ENCODE measurements at places on chromosomes 2 and 18. TPM values are rescaled to one million over a fixed set of nuclear protein-coding genes. Genes with fewer than 3 reads are reported as not detected.

GRCh38 chr2:150012986-150013385 lies 425.4 kb upstream of the MMADHC start:
- no peak overlapping the region for H3K27ac ChIP-seq
- no peaks in the 10 kb centered on the region for H3K4me1 ChIP-seq
- H3K27me3 ChIP-seq, result no peaks in the 10 kb centered on the region
- H3K36me3 ChIP-seq, result no peaks in the 10 kb centered on the region
- no peak overlapping the region for H3K4me3 ChIP-seq
- no peak for DNase-seq

- no peak overlapping the region for H3K4me3 ChIP-seq
- no peak overlapping the region for H3K27ac ChIP-seq
- H3K4me1 ChIP-seq, result peaks cover 5% of the 10 kb centered on the region
These were observed 30.0 kb downstream of the FBXO36 start for GRCh38 chr2:229952256-229952835.

SAG gene
- total RNA-seq, result 0.23 TPM

DNA sequence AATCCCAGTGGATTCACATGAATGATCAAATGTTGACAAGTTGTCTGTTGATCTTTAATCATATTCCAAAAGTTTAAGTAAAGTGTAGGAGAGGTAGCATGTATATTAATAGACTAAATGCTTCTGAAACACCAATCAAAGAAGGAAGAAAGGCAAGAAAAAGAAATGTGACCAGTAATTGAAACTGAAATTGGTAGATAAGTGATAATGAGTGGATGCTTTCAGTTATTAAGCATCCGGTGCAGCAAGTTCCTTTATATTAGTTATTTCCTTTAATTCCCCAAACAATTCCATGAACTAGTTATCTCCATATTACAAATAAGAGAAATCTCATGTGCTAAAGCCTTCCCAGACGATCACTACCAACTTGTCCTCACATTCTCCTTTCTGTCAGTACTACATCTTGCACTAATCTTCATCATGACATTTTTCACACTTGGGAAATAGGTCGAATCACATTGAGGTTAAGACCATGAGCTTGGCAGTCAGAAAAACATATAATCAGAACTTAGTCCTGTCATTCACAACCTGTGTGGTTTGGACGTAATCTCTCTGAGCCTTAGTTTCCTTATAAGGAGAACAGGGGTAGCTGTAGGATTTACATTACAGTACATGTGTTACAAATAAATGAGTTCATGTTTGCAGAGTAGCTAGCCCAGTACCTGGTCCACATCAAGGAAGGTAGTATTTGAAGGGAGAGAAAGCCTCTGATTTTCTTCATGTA lies 182.1 kb downstream of the NOL4 start:
- no peaks in the 10 kb centered on the region for H3K4me1 ChIP-seq
- H3K4me3 ChIP-seq, result no peak overlapping the region
- no peak overlapping the region for H3K27ac ChIP-seq
- H3K36me3 ChIP-seq, result no peaks in the 10 kb centered on the region
- no peak for DNase-seq

ACTG2 gene
- not detected for total RNA-seq

GRCh38 chr18:9097349-9097748 lies 5.2 kb upstream of the NDUFV2 start:
- H3K36me3 ChIP-seq, result peaks cover 7% of the 10 kb centered on the region
- H3K4me3 ChIP-seq, result peak overlapping the region; percentile 4
- no peaks in the 10 kb centered on the region for H3K27me3 ChIP-seq
- peak overlapping the region; percentile 75 for H3K27ac ChIP-seq

- H3K4me3 ChIP-seq, result no peak overlapping the region
- H3K4me1 ChIP-seq, result peaks cover 5% of the 10 kb centered on the region
- DNase-seq, result no peak
- no peaks in the 10 kb centered on the region for H3K36me3 ChIP-seq
- peaks cover 37% of the 10 kb centered on the region for H3K27me3 ChIP-seq
These were observed 178.2 kb upstream of the ATP5MC3 start for GRCh38 chr2:175359710-175360109.

DNA sequence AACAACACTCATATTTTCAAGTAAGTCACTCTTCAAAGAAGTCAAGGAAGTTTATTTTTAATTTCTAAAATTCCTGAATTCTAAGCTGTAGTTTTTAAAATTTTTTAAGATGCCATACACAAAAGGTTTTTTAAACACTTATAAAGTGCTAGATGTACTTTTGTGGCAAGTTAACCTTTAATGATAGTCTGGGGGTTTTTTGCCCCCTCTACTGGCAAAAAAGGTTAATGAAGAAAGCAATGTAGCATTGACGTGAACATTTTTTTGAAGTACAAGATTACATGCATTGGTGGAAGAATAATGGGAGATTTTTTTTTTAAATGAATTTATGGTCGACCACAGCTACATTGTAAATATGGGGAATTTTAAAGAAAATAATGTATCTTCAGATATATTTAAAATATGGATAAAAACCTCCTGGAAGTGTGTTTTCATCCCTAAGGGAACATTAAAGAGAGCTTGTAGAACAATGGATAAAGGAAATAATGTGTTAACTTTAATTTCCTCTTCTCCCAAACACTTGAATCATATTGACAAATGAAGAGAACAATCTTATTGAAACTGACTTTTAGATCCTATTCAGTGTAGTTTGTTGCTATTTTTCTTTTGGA lies 12.6 kb downstream of the ITPRID2 start:
- H3K27ac ChIP-seq, result peak overlapping the region; percentile 49
- no peaks in the 10 kb centered on the region for H3K27me3 ChIP-seq
- peaks cover 53% of the 10 kb centered on the region for H3K36me3 ChIP-seq
- no peak for DNase-seq
- H3K4me1 ChIP-seq, result peaks cover 25% of the 10 kb centered on the region

ZNF385B gene
- total RNA-seq, result not detected

EMILIN1 gene
- 0.75 TPM for total RNA-seq

DNA sequence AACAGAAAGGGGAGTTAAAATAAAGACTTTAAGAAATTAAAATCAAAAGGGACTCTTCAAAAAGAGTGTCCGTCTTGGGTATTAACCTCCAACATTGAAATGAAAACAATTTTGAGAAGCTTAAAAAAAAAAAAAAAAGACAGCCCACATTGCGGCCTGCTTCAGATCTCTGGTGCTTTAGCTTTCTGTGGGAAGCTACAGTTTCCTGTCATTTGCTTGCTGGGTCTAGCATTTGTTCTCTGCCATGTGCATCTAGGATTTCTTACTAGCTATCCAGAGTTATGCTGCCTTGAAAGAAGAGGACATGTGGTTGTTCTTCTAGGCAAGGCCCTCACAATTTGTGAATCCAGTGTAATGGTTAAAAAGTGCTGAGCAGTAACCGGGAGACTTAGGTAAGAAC lies 375.3 kb downstream of the SLC4A3 start:
- H3K27ac ChIP-seq, result no peak overlapping the region
- DNase-seq, result no peak
- H3K36me3 ChIP-seq, result no peaks in the 10 kb centered on the region

DNA sequence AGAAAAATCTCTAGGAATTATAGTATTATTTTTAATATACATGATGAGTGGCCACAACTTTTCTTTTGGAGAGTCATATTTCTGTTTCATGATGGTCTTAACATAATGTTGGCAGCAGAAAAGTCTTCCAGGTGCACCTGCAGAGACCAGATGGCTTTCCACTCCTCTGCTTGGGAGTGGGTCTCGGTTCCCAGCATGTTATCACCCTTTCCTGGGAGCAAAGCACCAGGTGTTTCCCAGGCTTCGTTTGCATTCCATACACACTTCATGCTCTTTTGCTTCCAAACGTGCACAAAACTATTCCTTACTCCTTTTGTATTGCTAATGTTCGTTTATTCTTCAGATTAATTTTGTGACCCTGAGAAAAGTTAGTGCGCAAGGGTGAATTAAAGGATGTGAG lies 305.2 kb downstream of the CDH2 start:
- H3K4me3 ChIP-seq, result no peak overlapping the region
- no peak overlapping the region for H3K27ac ChIP-seq
- no peaks in the 10 kb centered on the region for H3K36me3 ChIP-seq
- no peaks in the 10 kb centered on the region for H3K4me1 ChIP-seq

PLCL1 gene
- 0.26 TPM for total RNA-seq

- H3K27ac ChIP-seq, result no peak overlapping the region
- H3K27me3 ChIP-seq, result no peaks in the 10 kb centered on the region
- no peak for DNase-seq
- H3K4me1 ChIP-seq, result peaks cover 3% of the 10 kb centered on the region
- peaks cover 26% of the 10 kb centered on the region for H3K36me3 ChIP-seq
These were observed 171.3 kb downstream of the ARHGAP15 start for GRCh38 chr2:143300536-143300935.

DNA sequence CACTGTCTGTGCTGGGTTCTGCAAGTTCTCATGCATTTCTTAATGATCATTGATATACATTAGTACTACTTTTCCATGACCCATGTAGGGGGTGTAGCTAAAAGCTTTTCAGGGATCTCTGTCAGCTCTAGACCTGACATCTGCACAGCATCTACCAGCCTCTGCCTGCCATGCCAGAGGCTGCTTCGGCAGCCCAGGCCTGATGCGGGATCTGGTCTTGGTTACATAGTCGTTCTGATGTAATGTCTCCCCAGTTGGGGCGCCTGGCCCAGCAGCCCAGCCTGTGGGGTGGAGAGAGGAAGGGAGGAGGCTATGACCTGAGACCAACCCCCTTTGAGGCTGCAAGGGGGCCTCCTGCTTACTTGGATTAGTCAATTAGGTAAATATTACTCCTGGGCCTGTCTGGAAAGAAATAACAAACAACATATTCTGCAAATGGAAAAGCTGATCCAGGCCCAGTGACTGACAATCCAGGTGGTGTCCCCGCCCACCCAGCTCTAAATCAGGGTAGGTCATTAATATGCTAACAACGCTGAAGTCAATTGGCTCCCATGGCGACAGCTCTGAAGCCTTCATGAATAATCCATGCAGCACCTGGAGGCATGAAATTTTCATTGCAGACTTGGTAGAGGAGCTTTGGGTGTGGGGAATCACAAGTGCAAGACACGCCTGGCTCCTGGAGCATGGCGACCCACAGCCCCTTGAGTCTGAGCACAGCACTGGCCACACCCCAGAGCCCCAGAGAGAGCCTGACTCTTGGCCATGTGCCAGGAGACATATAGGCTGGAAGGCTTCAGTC lies 575.3 kb downstream of the CMPK2 start:
- no peaks in the 10 kb centered on the region for H3K36me3 ChIP-seq
- no peak overlapping the region for H3K27ac ChIP-seq
- no peak for DNase-seq
- no peaks in the 10 kb centered on the region for H3K4me1 ChIP-seq

GRCh38 chr2:161681046-161681445 lies 56.8 kb downstream of the SLC4A10 start:
- DNase-seq, result no peak
- no peak overlapping the region for H3K4me3 ChIP-seq
- peaks cover 6% of the 10 kb centered on the region for H3K27me3 ChIP-seq
- no peaks in the 10 kb centered on the region for H3K36me3 ChIP-seq
- no peak overlapping the region for H3K27ac ChIP-seq

- H3K27me3 ChIP-seq, result peaks cover 10% of the 10 kb centered on the region
- no peaks in the 10 kb centered on the region for H3K4me1 ChIP-seq
- no peaks in the 10 kb centered on the region for H3K36me3 ChIP-seq
- H3K4me3 ChIP-seq, result no peak overlapping the region
These were observed 256.8 kb downstream of the RNF152 start for GRCh38 chr18:61635901-61636528.

ONECUT2 gene
- total RNA-seq, result not detected

GRCh38 chr2:12809526-12809925 lies 92.8 kb downstream of the TRIB2 start:
- H3K36me3 ChIP-seq, result no peaks in the 10 kb centered on the region
- no peaks in the 10 kb centered on the region for H3K4me1 ChIP-seq
- no peak for DNase-seq
- no peak overlapping the region for H3K4me3 ChIP-seq
- H3K27me3 ChIP-seq, result no peaks in the 10 kb centered on the region

GRCh38 chr2:145652571-145653545 lies 1132.9 kb upstream of the ZEB2 start:
- no peak overlapping the region for H3K27ac ChIP-seq
- no peak overlapping the region for H3K4me3 ChIP-seq

GRCh38 chr2:162126111-162126519 lies 25.9 kb downstream of the GCG start:
- peaks cover 25% of the 10 kb centered on the region for H3K4me1 ChIP-seq
- peaks cover 6% of the 10 kb centered on the region for H3K27me3 ChIP-seq
- no peak overlapping the region for H3K4me3 ChIP-seq

DNA sequence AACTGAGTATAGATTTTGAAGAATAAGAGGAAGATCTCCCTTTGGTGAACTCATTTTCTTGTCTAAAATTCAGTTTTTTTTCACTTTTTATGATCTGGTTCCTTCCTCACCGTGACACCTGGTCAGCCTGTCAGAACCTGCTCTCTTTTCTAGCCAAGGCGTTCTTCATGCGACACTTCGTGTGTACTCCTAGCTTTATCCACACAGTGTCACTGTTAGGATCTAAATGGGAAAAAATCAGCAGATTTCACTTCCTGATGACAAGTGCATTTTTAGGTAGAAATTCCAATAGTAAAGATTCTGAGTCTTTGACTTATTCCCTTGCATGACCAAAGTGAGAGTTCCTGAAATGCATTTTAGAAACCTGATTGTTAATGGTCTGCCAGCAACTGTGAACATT lies 89.8 kb downstream of the KLHL14 start:
- H3K27me3 ChIP-seq, result no peaks in the 10 kb centered on the region
- H3K27ac ChIP-seq, result no peak overlapping the region
- no peaks in the 10 kb centered on the region for H3K4me1 ChIP-seq
- DNase-seq, result no peak
- no peak overlapping the region for H3K4me3 ChIP-seq

DNA sequence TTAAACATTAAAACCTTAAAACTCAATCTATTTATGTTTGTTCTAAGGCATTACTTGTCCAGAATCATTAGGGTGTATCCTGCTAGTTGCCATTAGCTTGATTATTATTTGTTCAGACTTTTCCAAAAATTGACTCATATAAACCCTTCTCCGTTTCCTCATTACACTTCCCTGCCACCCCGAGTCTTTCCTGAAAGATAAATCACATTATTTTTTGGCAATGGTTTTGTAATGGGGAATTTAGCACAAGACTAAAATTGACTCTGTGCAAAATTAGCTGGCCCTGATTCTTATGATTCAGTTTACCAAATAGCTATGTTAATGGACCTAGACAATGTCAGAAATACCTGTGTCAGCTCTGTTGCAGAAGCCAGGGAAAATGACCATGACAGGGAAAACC lies 112.2 kb upstream of the NT5C1B start:
- H3K4me1 ChIP-seq, result no peaks in the 10 kb centered on the region
- no peak overlapping the region for H3K4me3 ChIP-seq
- no peaks in the 10 kb centered on the region for H3K27me3 ChIP-seq
- no peak for DNase-seq
- no peak overlapping the region for H3K27ac ChIP-seq

MAPK4 gene
- total RNA-seq, result not detected

DNA sequence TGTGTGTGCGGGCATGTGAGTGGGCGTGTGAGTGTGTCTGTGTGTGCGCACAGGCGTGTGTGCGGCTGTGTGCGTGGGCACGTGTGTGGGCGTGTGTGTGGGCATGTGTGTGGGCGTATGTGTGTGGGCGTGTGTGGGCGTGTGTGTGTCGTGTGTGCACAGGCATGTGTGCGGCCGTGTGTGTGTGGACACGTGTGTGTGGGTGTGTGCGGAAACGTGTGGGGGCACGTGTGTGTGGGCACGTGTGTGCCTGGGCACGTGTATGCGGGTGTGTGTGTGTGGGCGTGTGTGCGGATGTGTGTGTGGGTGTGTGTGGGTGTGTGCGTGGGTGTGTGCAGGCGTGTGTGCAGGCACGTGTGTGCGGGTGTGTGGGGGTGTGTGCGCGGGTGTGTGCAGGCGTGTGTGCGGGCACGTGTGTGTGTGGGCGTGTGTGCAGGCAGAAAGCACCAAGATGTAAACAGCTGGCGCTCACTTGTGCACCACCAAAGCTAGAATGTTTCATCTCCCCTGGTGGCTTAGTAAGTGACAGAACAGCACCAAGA lies 31.2 kb upstream of the ALKAL2 start:
- H3K27ac ChIP-seq, result peak overlapping the region; percentile 84
- no peaks in the 10 kb centered on the region for H3K36me3 ChIP-seq
- H3K4me1 ChIP-seq, result peaks cover 36% of the 10 kb centered on the region
- H3K4me3 ChIP-seq, result peak overlapping the region; percentile 19

ADD2 gene
- total RNA-seq, result 0.45 TPM

Data from activated CD8-positive, alpha-beta memory T cell treated with anti-CD3 and anti-CD28 coated beads, Interleukin-2, amount 10 ng/mL, durations not matched to agents 7 days and 5 days (primary cell).